ENCODE measurements at places on chromosomes 2 and 18. TPM values are rescaled to one million over a fixed set of nuclear protein-coding genes. Genes with fewer than 3 reads are reported as not detected.

Gene FBLN7
- 1.3 TPM for total RNA-seq

Gene C2orf80
- not detected for total RNA-seq

Gene OTOF
- 0.16 TPM for total RNA-seq

Gene SPRED2
- total RNA-seq, result 21.3 TPM

Gene IL36B
- not detected for total RNA-seq

Gene VIL1
- not detected for total RNA-seq

Gene CHRNG
- not detected for total RNA-seq

Gene FSHR
- total RNA-seq, result not detected

Gene CCDC102B
- 4.7 TPM for total RNA-seq

Gene TOGARAM2
- total RNA-seq, result 0.68 TPM

Gene IL18R1
- 23.5 TPM for total RNA-seq

Gene ALPG
- not detected for total RNA-seq

Gene CYRIA
- 21.2 TPM for total RNA-seq

Gene E2F6
- total RNA-seq, result 20.5 TPM

Gene LRRC30
- total RNA-seq, result not detected

Gene TMEM169
- total RNA-seq, result 0.68 TPM

Gene RGPD3
- total RNA-seq, result 1.3 TPM

Gene BIRC6
- total RNA-seq, result 147 TPM

Gene POTEE
- not detected for total RNA-seq

Gene CTIF
- 195 TPM for total RNA-seq

Gene FAM117B
- total RNA-seq, result 16.1 TPM

Gene UPP2
- not detected for total RNA-seq

Gene UGGT1
- total RNA-seq, result 46.2 TPM

Gene C2orf72
- total RNA-seq, result not detected

Gene NTSR2
- total RNA-seq, result 1.1 TPM

Gene CD207
- not detected for total RNA-seq

Gene ASAP2
- total RNA-seq, result 25.2 TPM

Gene TCF23
- total RNA-seq, result under 0.01 TPM

Gene ALLC
- not detected for total RNA-seq
